ENCODE measurements at places on chromosomes 7 and 10.
A peak's percentile ranks its signal among the peaks of the same experiment; 100 is the strongest.

DNA sequence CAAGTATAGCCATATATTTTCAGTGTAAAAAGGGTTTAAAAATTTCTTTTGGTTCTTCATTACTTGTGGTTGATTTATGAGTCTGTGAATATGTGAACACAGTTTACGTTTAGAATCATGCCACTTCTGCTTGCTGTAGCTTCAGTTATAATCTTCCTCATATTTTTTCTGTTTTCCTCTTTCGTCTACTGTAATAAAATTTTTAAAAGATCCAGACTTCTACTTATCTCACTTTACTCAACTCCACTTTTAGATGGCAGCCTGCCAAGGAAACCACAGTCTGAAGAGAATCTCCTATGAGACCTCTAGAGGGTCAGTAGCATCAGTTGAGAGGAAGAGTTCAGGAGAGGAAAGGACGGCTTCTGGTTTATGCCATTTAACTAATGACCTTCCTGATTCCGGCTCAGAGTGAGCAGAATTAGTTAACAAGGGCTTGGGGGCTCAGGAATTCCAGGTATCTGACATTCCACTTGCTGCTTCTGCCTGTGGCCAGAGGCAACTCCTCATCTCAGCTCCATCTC, 21.4 kb downstream of the CREB5 start:
- DNase-seq: no peak

- no peak for DNase-seq
Measured at GRCh38 chr7:128877756-128878120, 15.1 kb downstream of the ATP6V1F start.

DNA sequence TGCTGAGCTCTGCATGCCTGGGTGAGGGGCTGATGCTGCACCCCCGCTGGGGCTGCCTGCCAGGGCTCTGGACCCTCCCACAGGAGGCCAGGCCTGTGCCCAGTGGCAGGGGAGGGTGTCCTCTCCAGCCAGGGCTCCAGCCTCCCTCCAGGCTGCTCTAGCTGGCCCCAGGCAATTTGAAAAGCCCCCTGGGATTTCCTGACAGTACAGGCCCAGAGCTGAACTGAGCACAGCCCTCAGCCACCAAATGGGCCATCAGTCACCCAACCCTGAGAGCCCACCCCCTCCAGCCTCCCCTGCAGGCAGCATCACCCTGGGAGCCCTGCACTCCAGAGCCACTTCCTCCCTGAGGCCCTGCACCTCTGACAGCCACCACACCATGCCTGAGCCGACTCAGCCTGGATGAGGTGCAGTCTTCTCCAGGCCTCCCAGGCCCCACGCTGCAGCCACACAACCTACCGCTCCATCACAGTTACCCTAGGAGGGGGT, 101.8 kb upstream of the RET start:
- DNase-seq: no peak

- DNase-seq: no peak
Measured at GRCh38 chr10:70773461-70773860, 11.7 kb downstream of the TBATA start.

DNA sequence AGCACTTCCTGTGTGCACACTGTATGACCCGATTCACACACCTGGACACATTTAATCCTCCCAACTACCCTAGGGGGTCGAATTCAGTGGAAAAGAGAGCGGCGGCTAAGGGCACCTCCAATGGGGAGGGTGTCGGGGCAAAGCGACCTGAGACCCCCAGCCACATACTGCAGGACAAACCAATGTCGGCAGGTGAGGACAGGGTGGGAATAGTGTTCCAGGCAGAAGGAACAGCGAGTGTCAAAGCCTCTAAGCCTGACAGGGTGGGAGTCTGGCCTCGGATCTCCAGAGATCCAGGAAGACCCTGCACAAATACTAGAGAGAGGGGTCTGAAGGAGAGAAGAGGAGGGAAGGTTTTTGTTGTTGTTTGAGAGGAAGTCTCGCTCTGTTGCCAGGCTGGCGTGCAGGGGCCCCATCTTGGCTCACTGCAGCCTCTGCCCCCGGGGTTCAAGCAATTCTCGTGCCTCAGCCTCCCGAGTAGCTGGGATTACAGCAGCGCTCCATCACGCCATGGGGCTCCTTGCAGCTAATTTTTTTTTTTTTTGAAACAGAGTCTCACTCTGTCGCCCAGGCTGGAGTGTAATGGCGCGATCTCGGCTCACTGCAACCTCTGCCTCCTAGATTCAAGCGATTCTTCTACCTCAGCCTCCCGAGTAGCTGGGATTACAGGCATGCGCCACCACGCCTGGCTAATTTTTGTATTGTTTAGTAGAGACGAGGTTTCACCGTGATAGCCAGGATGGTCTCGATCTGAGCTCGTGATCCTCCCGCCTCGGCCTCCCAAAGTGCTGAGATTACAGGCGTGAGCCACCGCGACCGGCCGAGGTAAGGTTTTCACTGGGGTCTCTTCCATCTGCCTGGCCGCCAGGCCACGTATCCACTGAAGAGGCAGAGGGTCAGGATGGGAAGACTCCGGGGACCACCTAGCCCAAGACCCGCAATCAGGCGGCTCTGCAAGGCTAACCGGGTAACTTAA, 1.2 kb upstream of the ARPC1B start:
- no peak for DNase-seq

- DNase-seq: no peak
Measured at GRCh38 chr10:21401196-21401595, 124.3 kb downstream of the SKIDA1 start.

- DNase-seq: no peak
Measured at GRCh38 chr7:30237271-30237695, 47.1 kb upstream of the ZNRF2 start.

DNA sequence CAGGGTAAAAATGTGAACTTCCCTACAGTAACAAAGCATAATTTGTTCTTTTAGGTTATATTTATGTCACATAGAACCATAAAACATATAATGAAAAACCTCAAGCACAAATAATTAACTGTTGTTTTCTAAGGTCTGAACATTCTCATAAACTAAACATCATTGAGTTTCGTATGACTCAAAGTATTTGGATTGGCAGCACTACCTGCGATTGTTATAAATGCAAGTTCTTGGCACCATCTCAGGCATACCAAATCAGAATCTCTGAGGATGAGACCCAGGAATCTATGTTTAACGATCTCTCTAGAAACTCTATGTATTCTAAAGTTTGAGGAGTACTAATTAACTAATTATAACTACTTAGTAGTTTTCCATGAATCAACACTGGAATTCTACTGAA, 22.5 kb downstream of the ORC5 start:
- DNase-seq: no peak

DNA sequence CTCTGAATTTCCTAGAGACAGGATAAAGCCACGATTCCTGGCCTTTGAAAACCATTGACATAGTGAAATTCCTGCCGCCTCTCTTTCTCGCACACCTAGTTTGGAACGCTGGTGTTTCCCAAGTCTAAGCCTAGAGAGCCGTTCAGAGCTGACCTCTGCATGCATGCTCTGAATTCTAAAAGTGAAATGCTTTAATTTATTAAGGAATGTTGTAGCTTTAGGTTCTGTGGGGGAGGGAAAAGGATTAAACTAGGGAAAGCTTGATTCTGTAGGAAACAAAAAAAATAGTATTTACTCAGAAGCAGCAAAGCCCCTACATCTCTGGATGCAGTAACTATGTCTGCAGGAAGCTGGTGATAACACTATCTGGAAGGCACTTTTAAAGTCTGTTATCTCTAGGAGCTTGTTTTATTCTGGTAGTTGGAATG, 27.3 kb downstream of the PFKP start:
- no peak for DNase-seq

GRCh38 chr7:37915438-37915837, 1.2 kb downstream of the SFRP4 start:
- no peak for DNase-seq

- DNase-seq: no peak
Measured at GRCh38 chr7:9822458-9823290, 1151.0 kb upstream of the PHF14 start.

DNA sequence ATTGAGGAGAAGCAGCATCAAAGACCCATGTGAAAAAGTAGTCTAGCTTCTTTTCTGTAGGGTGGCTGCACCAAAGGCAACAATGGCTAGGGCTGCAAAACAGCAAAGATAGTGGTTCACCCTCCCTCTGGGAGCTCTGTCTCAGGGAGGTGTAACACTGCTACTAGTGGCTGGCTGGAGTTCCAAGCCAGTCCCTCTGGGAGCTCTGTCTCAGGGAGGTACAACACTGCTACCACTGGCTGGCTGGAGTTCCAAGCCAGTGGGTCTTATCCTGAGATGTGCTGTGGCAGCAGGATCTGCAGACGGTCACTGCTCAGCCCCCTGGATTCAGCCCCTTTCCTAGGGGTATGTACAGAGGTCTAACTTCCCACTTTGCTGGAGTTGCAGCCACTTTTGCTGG, 37.9 kb upstream of the TMEM140 start:
- DNase-seq: no peak

GRCh38 chr7:157335991-157336382, 817 bp upstream of the DNAJB6 start:
- DNase-seq: no peak

DNA sequence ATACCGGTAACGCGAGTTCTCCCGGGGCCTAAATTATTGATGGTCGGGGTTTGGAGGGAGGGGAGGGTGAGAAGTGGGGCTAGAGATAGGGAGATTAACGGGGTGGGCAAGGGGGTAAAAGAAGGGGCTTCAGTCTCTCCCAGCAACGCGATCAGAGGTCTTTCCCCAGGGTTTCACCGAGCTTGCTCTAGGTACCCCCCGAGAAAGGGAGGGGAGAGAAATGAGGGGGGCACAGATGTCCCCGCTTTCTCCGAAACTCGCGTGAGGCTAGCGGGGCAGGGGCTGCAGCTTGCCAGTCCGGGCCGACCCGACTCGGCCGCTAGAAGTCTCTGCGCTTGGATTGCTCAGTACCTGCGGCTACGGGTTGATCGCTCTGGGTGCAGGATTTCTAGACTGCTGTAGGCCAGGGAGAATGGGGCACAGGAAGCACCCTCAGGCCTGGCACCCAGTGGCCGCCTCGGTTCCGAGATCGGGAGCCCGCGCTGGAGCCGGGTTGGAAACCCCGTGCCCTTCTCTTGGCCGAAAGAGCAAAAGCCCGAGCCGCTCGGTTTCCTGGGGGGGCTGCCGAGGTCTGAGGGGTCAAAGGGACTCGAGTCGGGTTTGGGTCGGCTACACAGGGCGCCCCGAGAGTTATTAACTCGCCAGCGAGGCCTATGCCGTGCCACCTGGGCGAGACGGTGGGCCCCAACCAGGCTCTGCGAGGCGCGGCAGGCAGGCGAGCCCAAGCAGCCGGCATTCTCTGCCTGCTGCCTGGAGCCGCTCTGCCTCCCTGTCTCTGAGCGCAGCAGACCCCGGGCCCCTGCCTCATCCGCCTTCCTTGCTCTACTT, 3.1 kb downstream of the PAX2 start:
- DNase-seq: no peak

GRCh38 chr7:111424768-111425167, 137.5 kb downstream of the IMMP2L start:
- DNase-seq: peak; percentile 18

DNA sequence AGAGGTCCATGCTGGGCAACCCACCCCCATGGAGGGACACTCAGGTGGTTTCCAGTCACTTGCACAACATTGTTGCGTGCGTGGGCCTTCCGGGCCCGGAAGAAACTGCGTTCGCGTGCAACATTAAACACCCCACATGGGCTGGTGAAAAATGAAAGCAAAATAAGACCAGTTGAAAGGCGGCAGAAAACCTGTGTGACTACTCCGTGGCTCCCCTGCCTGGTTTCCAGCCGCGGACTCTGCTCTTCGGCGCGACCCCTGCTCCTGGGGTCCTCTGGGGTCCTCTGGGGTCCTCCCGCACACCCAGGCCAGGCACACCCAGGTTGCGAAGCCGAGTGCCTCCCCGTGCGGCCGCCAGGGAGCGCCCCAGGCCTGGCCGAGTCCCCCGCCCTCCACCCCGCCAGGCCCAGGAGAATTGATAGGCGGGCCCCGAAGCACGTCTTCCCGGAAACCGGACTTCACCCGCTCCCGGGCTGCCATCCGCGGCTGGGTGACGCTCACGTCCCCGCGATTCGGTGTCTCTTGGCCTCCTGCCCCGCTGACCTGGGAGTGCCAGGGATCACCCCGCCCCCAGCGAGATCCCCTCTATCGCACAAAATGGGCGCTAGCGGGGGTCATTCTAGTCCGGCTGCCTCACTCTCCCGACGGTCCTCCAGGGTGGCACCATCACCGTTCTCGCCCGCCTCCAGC, 1.9 kb upstream of the SH2D4B start:
- no peak for DNase-seq

- peak; percentile 73 for DNase-seq
Measured at GRCh38 chr7:24786941-24787340, 29.7 kb upstream of the GSDME start.

- no peak for DNase-seq
Measured at GRCh38 chr7:229184-229964, 37.0 kb downstream of the FAM20C start.

GRCh38 chr7:20778063-20778721, 8.5 kb downstream of the SP8 start:
- no peak for DNase-seq

GRCh38 chr7:142528608-142529408, 220.5 kb upstream of the PRSS1 start:
- no peak for DNase-seq

- no peak for DNase-seq
Measured at GRCh38 chr7:95798401-95798930, 26.1 kb downstream of the DYNC1I1 start.

GRCh38 chr7:351256-351655, 61.3 kb downstream of the FOXL3 start:
- DNase-seq: no peak

GRCh38 chr7:69126896-69127479, 471.3 kb upstream of the AUTS2 start:
- no peak for DNase-seq

- no peak for DNase-seq
Measured at GRCh38 chr7:36583318-36583717, 141.0 kb downstream of the AOAH start.

DNA sequence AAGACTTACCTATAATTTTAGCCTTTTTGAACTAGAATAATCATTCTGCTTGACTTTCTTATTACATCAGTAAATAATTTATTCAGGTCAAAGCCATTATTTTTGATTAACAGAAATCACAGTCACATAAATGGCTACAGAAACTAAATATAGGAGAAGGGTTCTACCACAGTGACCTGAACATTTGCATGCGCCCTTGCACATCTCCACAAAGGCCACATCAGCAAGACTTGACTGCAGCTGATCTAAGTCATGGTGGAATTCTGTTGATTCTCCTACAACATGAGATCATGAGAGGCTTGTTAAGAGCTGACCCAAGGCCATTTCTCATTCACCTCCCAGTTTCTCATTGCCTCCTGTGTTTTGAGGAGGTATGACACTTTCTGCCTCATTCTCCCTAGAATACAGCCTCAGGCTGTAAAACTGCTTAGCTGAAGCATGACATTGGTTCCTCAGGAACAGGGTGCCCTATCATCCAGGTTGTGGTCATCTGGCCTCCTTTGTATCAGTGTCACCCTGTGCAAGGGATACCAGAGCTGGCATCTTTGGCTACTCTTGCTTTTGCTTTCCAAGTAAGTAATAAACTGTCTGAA, 6.7 kb upstream of the IMMP2L start:
- no peak for DNase-seq

GRCh38 chr7:87474533-87475358, 734 bp downstream of the ABCB4 start:
- DNase-seq: no peak

GRCh38 chr7:52146871-52147634, 830.4 kb upstream of the COBL start:
- no peak for DNase-seq

- DNase-seq: no peak
Measured at GRCh38 chr10:52598936-52599335, 173.6 kb downstream of the MBL2 start.

- no peak for DNase-seq
Measured at GRCh38 chr10:129279446-129280154, 187.4 kb upstream of the MGMT start.

Data from Panc1 (cell line).